ENCODE measurements at places on chromosomes 5 and 9. TPM values are rescaled to one million over a fixed set of nuclear protein-coding genes. Genes with fewer than 3 reads are reported as not detected.

Gene IRX4
- not detected for total RNA-seq

Gene PTGR1
- 11.8 TPM for total RNA-seq

Gene FOXI1
- total RNA-seq = not detected

Gene FBP1
- 22.3 TPM for total RNA-seq

Gene GMCL2
- total RNA-seq = not detected

Gene MTX3
- 17.4 TPM for total RNA-seq

Gene OR1Q1
- total RNA-seq = not detected

Gene PCDHGC4
- 2.8 TPM for total RNA-seq

DNA sequence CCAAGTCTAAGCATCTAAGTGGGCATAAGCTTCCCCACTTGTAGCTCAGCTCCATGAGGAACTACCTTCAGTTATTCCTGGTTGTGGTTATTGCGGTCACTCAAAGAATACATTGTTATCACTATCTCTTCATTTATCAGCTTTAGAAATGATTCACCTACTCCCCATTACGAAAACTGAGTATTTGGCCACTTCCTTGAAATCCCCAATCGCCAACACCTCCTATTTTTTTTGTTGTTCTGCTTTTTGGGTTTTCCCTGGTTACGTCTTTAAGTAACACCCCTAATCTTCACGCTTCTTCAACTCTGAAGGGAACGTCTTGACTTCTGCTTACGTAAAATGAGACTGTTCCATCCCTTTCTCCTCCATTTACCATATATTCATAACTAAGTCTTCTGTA, 20.7 kb downstream of the MAPK9 start:
- DNase-seq = no peak

DNA sequence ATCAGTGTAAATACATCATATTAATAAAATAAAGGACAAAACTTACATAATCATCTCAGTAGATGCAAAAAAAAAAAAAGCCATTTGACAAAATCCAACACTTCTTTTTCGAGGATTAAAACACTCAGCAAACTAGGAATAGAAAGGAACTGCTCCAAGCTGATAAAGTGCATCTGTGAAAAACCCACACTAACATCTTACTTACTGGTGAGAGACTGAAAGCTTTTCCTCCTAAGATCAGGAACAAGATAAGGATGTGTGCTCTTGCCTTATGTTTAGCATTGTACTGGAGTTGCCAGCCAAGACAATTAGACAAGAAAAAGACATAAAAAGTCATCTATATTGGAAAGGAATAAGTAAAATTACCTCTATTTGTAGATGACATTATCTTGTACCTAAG, 120.2 kb upstream of the SAP30L start:
- no peak for DNase-seq

DNA sequence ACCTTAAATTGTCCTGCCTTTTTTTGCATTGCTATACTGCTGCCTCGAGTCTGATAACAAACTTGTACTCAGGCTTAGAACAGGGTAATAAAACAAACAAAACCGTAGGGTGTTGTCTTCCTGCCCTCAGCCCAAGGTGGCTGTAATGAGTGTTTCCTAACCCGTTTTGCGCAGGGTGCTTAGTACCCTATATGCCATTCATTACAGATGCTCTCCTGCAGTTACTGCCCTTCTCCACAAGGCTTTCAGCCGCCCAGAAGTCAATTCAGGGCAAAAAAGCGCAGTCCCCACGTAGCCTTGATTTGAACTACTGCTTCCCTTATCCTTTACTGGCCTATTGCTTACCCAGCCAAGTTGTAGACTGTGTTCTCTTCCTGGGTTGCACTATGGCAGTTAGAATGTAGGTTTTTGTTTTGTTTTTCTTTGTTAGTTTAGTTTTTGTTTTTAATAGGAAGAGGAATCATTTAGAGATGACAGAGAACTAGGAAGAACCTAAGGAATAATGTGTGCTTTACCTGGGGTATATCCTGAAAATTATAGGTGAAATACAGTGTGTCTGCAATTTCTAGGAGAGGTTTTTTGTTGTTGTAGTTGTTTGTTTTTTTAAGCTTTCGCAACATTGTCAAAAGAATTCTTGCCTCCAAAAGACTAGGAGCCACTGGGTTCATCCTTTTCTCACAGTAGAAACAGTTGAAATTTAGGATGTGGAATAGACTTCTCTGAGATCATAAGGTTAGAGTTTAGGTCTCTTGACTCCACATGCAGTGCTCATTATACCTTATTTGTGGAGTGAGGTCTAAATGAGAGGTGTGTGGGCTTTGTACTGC, 1.3 kb downstream of the HMGXB3 start:
- no peak for DNase-seq

- no peak for DNase-seq
Observed at GRCh38 chr5:142275496-142275895, 49.3 kb downstream of the SPRY4 start.

DNA sequence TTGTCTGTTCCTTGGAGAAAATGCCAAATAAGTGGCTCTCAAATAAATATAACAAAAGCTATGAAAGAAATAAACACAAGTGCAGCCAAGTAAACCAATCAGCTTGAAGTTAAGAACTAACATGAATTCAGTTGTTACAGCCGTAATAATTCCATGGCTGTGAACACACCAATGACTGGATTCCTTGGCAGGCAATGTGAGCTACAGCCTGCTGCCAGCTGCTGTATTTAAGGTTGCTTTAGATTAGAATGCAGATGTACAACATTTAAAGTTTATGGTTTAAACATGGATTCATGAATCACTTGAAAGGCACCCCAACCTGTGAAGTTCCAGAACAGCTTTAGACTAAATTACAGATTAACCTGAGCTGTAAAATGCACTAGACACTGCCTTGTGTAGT, 626.4 kb upstream of the SEMA6A start:
- no peak for DNase-seq

- DNase-seq = no peak
Observed at GRCh38 chr5:101306391-101307137, 403.5 kb upstream of the ST8SIA4 start.

DNA sequence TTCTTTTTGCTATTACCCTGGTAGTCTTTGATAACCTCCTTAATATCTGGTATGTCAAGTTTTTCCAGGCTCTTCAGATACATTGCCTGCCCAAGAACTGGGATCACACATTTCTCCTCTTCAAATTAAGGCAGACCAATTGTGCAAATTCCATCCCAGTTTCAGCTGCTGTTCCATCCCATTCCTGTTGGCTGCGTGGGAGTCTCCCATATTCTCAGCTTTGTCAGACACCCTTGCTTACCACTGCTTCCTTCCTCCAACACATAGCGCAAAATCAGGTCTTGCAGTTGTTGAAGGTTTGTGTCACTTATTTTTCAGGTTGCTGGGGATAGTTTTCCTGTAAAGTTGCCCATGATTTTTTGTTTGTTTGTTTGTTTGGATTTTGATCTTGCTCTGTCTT, 15.2 kb downstream of the HCN1 start:
- no peak for DNase-seq

DNA sequence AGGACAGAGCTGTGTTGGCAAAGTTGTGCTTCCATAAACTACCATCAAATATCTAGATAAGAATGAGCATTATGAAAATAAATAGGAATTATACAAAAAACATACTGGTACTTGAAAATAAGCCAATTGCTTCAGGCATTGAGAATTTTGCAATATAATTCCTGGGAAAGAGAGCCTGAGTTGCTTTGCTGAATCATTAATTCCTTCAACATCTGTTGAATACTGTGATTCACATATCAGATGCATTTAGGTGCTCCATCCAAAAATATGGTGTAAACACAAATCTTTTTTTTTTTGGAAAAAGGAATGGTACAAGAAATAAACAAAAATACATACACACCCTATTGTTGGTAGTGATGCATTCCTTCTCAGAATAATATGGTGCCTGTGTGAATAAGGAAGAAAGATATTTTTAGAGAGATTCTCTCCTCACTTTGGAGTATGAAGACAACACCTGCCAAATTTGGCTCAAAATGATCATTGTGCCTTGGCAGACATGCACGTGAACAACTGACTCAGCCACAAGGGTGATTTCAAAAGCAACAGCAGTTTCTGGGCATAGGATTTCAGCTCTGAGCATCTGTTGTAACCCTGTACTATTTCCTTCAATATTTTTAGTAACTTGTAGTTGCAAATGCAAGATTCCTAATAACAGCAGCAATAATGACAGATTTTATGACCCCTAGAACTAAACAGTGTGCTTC, 96.7 kb downstream of the CAVIN4 start:
- no peak for DNase-seq

DNA sequence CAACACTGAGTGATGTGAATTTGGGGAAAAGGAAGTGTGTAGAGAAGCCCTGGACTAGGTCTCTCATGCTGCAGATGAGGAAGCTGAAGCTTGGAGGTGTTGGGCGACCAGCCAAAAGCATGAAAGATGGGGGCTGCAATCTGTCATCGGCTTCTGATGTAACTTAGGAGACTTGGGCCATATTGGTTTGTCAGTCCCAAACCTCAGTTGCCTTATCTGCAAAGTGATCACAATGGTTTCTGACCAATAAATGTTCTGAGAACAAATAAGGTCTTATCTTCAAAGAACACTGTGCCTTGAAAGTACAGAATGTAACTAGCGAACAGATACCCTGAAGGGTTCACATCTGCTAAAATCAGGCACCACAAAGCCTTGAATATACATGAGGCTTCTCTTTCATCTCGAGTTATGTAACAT, 198.4 kb upstream of the NR3C1 start:
- peak; percentile 63 for DNase-seq

GRCh38 chr5:146340260-146341081, 1.8 kb downstream of the POU4F3 start:
- no peak for DNase-seq

All from spleen (tissue), 13 donors.